ENCODE measurements at places on chromosomes 7 and 10. TPM values are rescaled to one million over a fixed set of nuclear protein-coding genes. Genes with fewer than 3 reads are reported as not detected.

DNA sequence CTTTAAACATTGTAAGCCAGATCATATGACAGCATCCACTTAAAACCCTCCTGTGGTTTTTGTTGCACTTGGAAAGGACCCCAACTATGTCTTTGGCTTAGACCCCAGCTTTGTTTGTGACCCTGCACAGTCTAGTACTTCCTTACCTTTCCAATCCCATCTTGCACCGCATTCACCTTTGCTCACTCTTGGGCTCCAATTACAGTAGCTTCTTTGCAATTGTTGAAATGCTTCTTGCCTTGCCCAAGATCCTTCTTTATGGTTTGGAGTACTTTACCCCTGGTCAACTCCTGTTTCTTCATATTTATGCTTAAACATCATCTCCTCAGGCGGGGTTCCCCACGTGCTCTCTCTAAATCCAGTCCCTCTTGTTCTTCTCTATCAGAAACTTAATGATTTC is 162.6 kb downstream of the PTEN start:
- DNase-seq: no peak
- H3K27me3 ChIP-seq: no peaks in the 10 kb centered on the region
- no peaks in the 10 kb centered on the region for H3K36me3 ChIP-seq
- no peak overlapping the region for H3K4me3 ChIP-seq

ZPBP gene
- total RNA-seq: not detected

STRIP2 gene
- total RNA-seq: 12.5 TPM

GRCh38 chr7:130479716-130480400 is 12.0 kb upstream of the MEST start:
- no peak overlapping the region for H3K4me3 ChIP-seq
- peaks cover 12% of the 10 kb centered on the region for H3K4me1 ChIP-seq
- H3K27ac ChIP-seq: no peak overlapping the region
- DNase-seq: no peak
- H3K27me3 ChIP-seq: no peaks in the 10 kb centered on the region
- no peaks in the 10 kb centered on the region for H3K36me3 ChIP-seq

CRYGN gene
- total RNA-seq: not detected

GRCh38 chr7:105666324-105666723 is 85.0 kb upstream of the EFCAB10 start:
- H3K36me3 ChIP-seq: no peaks in the 10 kb centered on the region
- no peaks in the 10 kb centered on the region for H3K27me3 ChIP-seq
- H3K4me3 ChIP-seq: no peak overlapping the region
- no peak overlapping the region for H3K27ac ChIP-seq
- H3K4me1 ChIP-seq: peaks cover 17% of the 10 kb centered on the region
- DNase-seq: no peak

GRCh38 chr10:6065835-6066234 is 3.7 kb upstream of the IL2RA start:
- H3K27me3 ChIP-seq: no peaks in the 10 kb centered on the region
- no peak overlapping the region for H3K4me3 ChIP-seq
- no peaks in the 10 kb centered on the region for H3K36me3 ChIP-seq
- H3K4me1 ChIP-seq: peaks cover 4% of the 10 kb centered on the region
- H3K27ac ChIP-seq: no peak overlapping the region

- no peak overlapping the region for H3K27ac ChIP-seq
- H3K27me3 ChIP-seq: no peaks in the 10 kb centered on the region
- H3K4me3 ChIP-seq: no peak overlapping the region
- no peaks in the 10 kb centered on the region for H3K36me3 ChIP-seq
Observed at GRCh38 chr7:135843214-135843613, 94.6 kb upstream of the FAM180A start.

ADAMTS14 gene
- not detected for total RNA-seq

SSMEM1 gene
- total RNA-seq: not detected

DNA sequence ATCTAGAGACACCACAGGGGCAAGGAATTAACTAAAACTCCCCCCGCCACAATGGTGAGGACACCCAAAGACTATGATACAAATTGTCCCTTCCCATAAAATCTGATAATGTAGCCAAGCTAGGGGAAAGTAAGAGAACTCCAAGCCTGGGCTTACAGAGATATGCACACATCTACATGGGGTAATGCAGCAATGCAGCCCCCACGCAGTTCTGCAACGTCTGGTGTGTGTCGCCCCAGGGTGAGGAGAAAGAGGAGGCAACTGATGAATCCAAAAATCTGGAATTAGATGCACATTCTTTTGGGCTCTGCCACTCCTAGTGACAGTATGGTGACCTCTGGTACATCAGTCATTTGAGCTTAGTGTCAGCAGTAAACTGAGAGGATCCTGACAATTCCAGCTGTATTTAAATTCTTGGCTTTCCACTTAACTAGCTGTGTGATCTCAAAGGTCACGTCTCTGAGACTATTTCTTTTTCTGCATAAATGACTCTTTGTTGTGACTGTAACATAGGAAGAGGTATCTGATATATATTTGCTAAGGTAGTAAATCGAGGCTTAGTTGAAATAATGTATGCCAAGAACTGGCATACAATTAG is 51.5 kb downstream of the PIP4K2A start:
- no peaks in the 10 kb centered on the region for H3K36me3 ChIP-seq
- no peak overlapping the region for H3K27ac ChIP-seq
- H3K4me1 ChIP-seq: peaks cover 8% of the 10 kb centered on the region
- no peaks in the 10 kb centered on the region for H3K27me3 ChIP-seq
- no peak overlapping the region for H3K4me3 ChIP-seq
- no peak for DNase-seq
